ENCODE measurements at places on chromosomes 5 and 9. TPM values are rescaled to one million over a fixed set of nuclear protein-coding genes. Genes with fewer than 3 reads are reported as not detected.

SHOC1 gene
- 0.29 TPM for total RNA-seq

NR4A3 gene
- 2.4 TPM for total RNA-seq

MARVELD2 gene
- 0.05 TPM for total RNA-seq

DOCK8 gene
- 0.39 TPM for total RNA-seq

GRCh38 chr5:134749415-134749814 is 9.2 kb upstream of the DDX46 start:
- ATAC-seq: no peak

PRKAA1 gene
- total RNA-seq: 70.7 TPM

- no peak for ATAC-seq
These were observed 139.5 kb downstream of the C9orf50 start for GRCh38 chr9:129481424-129481809.

NR2F1-AS1 gene
- total RNA-seq: 18.1 TPM

FOXD4L4 gene
- total RNA-seq: 1.1 TPM

DNA sequence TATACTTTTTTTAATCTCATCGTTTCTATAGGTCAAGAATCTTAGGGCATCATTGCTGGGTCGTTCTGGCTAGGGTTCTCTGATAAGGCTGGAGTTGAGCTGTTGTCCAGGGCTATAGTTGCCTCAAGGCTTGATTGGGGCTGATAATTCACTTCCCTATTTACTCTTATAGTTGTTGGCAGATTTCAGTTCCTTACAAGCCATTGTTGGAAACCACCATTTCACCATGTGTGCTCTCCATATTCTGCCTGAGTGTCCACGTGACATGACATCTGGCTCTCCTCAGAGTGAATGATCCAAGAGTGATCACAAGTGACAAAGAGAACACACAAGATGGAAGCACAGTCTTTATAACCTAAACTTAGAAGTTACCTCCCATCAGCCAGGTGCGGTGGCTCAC is 852.2 kb downstream of the EFNA5 start:
- no peak for ATAC-seq

All from motor neuron (in vitro differentiated cells).